ENCODE measurements at places on chromosomes 1 and 21.

DNA sequence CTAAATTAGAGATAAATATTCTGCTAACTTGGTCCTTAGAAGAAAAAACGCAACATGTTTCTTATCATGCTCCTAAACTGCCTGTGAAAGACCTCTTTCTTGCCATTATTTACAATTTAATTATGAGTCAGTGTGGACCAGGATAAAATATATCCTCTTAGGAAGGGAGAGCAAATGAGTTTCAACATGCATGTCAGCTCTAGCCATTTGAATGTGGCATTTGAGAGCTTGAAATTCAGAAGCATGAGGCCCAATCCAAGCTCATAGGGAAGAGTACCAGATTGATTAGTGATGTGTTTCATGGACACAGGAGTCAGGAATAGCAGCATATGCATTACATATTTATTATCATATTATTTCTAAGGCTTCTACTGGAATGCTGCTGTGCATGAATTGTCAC is 39.3 kb downstream of the TBX15 start:
- no peak for DNase-seq

DNA sequence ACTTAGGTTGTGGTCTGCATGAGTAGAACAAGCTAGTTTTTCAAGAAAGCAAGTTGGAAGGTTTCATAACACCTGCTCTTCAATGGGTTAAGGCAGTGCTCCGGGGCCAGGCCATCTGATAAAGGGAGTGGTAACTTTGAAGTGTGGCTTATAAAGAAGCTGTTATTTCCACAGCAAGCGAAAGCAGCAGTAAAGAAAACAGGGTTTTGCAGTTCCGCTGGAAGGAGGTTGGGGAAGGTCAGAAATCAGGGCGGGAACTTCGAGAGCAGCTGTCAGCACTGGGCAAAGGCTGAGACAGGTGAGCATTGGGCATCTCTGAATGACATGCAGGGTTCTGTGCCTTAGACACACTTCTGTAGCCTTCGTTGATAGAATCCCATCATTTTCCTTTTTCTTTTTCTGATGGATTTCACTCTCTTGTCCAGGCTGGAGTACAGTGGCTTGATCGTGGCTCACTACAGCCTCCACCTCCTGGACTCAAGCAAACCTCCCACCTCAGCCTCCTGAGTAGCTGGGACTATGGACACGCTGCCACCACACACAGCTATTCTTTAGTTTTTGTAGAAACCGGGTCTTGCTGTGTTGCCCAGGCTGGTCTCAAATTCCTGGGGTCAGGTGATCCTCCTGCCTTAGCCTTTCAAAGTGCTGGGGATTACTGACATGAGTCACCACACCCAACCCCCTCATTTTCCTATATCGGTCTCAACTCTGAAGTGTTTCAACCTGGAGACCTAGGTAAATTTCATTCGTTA is 20.5 kb downstream of the TMEM51 start:
- no peak for DNase-seq

GRCh38 chr1:212973426-212973825 is 23.1 kb downstream of the VASH2 start:
- DNase-seq: no peak

DNA sequence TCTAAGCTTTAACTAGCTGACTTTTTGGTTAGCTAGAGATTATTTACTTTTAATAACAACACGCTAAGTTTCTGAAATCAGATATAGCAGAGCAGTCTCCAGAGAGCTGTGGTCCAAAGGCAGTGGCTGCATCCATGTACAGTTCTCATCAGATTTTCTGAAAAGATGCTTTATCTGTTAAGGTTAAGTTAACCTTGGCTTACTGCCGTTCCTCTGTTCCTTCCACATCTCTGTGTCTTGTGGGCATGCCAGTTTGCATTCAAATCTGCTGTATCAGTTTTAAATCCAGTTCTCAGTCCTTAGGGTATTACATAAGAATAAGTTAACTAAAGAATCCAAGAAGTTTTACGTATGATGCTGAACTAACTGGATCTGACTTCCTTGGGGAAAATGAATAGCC is 46.8 kb downstream of the SPATA46 start:
- DNase-seq: no peak

DNA sequence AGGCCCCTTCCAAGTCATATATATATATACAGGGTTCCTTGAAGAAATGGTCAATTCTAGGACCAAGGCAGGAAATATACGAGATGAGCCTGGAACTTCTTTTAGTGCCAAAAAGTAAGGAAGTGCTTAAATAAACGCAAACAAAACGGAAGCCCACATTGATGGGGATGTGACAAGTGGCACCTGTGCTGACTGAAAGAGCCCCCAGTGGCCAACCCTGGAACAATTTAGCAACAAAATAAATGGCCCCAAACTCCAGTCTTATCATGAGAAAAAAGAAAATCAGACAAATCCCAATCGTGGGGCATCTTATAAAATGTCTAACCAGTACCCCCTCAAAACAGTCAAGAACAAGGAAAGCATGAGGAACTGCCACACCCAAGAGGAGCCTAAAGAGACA is 17.7 kb downstream of the PLA2G5 start:
- DNase-seq: no peak

- DNase-seq: no peak
These were observed 1639.3 kb downstream of the KCNT2 start for GRCh38 chr1:194968916-194969315.

GRCh38 chr1:32220746-32221580 is 1.2 kb downstream of the TMEM234 start:
- no peak for DNase-seq

DNA sequence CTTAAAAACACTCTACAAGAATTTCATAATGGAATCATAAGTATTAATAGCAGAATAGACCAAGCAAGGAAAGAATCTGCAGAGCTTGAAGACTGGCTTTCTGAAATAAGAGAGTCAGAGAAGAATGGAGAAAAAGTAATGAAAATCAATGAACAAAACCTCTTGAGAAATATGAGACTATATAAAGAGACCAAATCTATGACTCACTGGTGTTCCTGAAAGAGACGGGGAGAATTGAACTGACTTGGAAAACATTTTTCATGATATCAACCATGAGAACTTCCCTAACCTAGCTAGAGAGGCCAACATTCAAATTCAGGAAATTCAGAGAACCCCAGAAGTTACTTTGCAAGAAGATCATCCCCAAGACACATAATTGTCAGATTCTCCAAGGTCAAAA is 85.6 kb downstream of the GDAP2 start:
- DNase-seq: no peak

GRCh38 chr1:151106894-151107293 is 36.3 kb downstream of the GABPB2 start:
- no peak for DNase-seq

DNA sequence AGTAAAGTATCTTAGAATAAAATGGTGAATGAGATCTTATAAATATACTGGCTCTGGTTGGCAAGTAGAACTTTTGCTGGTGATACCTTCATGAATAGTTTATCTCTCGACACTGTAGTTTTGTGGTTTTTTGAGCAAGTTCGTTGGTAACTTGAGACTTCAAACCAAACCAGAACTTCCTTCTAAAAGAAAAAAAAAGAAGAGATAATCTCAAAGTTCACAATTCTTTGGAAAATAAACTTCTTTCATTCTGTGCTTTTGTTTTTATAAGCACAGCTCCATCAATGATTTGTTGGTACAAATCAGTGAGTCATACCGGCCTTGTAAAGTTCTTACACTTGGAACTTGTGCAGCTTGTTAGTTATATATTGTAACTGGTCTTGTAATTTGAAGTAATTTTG is 2.3 kb downstream of the HIPK1 start:
- peak; percentile 70 for DNase-seq
